ENCODE measurements at places on chromosomes 6 and 20. TPM values are rescaled to one million over a fixed set of nuclear protein-coding genes. Genes with fewer than 3 reads are reported as not detected.

Gene TDRD6
- total RNA-seq: 0.15 TPM

Gene CLIC5
- total RNA-seq: not detected

Gene CD109
- 1.2 TPM for total RNA-seq

Gene IL20RA
- total RNA-seq: not detected

Gene BPIFB4
- total RNA-seq: not detected

Gene LGSN
- total RNA-seq: 0.09 TPM

Gene CRYBG1
- 0.40 TPM for total RNA-seq

Gene NKAIN2
- total RNA-seq: 0.45 TPM

Gene SRSF12
- total RNA-seq: 23.2 TPM

Gene MLIP
- total RNA-seq: not detected

Gene SRMS
- total RNA-seq: not detected

Gene PRRT1
- total RNA-seq: not detected

DNA sequence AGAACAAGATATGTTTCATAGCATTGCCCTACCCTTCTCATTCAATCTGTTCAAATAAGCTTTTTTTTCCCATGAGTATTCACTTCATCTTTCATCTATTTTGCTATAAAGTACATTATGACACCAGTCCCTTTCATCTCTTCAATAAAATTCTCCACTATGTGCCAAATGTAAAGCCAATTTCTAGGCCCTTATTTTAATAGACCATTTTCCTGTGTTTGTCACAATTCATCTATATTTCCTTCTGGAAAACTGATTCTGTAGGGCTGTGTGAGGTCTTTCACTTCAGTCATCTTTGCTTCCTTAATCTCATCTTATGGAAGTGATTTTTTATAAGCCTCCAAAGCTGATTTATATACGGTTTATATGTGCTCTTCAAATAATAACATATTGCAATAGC is 992.4 kb upstream of the EYS start:
- DNase-seq: no peak

DNA sequence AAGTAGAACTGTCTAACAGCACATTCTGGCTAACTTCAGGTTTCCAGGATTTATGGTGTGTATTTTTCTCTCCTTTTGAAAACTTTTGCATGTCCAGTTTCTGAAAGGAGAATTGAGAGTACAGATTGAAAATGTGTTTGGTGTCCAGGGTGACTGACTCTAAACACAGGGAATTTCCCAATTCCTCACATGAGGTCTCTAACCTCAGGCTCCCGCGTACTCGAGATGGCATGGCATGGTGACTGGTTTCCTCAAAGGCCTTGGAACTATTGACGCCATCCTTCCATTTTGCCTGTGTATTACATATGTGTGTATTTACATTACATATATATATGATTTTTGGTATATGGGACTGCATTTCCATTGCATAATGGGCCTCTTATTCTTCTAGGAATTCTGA is 52.5 kb downstream of the PRND start:
- no peak for DNase-seq

DNA sequence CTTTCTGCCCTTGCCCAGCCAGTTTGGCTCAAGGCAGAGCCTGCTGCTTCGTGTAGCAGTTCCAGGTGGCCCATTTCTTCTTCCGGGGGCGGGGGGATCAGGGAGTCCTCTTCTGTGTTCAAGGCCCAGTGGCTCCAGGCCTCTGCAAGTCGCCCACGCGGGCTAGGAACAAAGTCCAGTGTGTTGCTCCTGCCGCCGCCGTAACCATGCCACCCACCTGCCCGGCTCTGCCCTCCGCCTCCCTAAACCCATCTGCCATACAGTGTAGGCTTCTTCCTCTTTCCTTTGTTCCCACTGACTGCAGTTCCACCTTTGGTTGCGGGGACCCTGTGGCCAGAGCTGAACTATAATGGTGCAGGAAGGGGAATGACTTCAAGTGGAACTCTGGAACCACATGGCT is 43.9 kb upstream of the SRF start:
- no peak for DNase-seq

DNA sequence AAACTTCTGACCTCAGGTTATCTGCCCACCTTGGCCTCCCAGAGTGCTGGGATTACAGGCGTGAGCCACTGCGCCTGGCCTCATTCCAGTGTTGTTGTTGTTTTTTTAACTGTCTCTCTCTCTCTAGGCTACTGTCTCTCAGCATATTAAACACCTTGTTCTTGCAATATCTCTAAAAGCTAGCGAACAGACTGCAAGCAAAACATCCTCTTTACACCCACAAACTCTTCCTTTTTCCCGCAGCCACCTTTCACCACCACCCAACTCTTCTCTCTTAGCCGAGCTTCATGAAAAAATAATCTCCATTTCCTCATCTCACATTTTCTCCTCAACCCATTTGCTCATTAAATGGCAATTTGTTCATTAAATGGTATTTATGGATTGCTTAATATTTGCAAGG is 45.5 kb downstream of the SGK1 start:
- no peak for DNase-seq

DNA sequence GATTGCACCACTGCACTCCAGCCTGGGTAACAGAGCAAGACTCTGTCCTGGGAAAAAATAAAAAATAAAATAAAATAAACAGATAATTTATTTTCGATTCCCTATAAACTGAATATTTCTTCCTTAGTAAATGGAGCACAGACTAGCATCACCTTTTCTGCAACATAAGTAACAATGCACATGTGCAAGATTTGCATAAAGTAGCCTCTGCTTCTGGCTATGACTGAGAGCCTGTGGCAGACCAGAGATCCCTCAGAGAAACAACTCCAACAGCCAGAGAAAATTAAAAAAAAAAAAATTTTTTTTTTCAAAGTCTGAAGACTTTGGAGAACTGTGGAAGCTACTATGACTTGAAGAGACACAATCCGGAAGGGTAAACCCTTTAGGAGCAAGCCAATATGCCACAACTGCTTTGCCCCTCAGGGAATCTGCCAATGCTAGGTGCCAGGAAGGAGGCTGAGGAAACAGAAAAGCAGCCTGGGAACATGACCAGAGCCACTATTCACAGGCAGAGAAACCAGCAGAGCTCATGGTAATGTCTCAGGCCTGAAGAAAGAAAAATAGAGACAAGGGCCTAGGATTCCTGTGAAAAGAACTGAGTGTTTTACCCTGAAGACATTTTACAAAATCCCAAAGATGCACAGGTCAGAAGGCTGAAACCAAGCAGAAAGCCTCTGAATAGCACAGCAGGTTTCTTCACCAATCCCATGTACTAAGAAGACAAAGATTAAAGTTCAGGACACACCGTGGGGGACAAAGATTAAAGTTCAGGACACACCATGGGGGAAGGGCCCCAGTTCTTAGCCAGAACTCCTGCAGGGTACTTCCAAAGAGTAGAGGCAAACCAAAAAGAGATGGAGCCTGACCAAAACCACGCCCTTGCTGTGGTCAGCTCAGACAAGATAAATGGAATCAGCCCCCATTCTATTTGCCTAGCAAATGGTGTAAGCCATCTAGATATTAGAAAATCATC is 25.8 kb downstream of the B4GALT5 start:
- DNase-seq: peak; percentile 81

GRCh38 chr6:36666826-36667591 is 11.5 kb upstream of the CDKN1A start:
- peak; percentile 73 for DNase-seq

DNA sequence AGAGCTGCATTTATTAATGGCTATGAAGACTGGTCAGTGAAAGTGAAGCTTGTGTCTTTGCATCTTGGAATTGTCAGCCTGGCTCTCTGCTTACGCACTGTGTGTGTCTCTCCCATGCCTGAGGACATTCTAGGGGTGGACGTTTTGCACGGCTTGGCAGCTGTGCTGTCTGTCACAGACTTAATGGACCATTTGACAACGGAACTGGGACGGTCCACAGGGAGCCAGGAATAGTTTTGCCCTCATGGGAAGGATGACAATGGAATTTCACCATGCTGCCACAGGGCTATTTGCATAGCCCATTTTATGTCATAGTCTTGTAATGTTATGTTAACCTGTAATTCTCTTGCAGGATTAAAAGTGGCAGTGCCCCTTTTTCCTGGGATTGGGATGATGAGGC is 44.7 kb downstream of the OR2B6 start:
- no peak for DNase-seq

DNA sequence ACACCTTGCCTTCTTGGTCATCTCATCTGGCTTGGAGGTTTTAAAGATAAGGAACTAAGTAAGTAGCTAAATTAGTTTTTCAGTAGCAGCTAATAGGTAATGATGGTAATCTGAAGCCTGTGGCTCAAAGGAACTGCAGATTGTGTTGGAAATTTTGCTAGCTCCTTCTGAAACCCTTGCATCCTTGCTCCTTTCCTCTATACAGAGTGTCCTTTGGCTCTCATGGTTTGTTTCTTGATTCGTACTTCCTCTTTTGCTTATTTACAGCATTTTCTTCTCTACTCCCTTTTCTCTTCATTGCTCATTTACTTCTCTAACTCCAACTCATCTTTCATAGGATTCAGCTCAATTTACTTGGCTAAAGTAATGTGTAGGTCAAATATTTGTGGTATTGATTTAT is 19.0 kb downstream of the LRRC1 start:
- DNase-seq: no peak

DNA sequence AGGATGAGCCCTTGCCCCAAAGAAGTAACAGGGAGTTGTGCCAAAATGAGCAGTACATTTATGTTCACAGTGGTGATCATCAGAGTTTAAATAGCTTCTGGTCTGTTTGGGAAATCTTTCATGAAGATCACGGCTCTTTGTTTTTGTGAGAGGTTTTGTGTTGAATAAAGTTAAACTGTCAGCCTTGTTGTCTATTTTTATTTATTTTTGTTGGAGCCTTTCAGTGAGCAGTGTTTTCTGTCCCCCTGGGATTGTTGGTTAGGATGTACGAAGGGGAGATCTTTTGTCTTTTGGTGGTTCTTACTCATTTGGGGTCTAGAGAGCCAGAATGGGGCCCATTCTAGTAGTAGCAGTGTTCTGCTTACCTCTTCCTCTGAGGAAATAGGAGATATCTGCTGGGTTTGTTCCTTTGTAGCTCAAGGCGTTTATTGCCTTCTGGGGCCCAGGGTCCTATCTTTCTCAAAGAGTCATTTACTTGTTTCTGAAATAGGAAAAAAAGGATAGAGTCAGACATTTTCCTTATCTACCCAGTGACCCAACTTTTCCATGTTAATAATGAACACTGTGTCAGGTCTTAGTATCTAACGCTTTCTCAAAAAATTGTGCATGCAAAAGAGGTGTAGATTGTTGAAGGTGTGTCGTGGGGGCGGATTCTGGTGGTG is 157.4 kb downstream of the JARID2 start:
- no peak for DNase-seq

DNA sequence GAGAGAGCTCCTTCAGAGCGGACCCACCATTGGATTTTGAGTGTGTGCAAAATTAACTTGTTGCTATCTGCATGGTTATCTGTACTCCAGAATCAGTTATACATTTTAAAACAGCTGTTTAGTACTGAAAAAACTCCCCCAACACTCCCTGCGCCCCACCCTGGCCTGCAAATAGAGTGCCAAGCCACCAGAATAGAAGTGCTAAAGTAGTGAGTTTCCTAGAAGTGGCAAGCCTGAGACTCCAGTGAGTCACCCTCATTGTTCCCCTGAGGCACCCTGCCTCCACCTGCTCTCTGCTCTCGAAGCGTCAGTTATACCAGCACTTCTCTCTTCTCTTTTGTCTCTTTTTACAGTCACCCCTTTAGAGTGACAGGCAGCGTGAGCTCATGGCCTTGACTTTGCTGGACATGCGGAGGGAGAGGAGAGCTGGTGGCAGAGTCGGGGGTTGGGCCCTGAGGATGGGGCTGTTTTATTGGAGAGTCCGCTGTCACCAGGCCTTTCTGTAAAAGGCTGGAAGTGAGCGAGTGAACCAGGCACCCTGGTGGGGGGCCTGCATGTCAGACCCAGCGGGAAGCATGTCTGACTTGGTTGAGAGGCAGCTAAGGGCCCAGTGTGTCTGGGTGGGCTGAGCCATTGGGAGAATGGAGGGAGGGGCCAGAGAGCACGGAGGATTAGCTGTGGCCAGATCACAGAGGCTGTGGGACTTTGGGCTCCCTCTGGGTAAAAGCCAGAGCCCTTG is 10.4 kb downstream of the IGF2R start:
- DNase-seq: peak; percentile 48

DNA sequence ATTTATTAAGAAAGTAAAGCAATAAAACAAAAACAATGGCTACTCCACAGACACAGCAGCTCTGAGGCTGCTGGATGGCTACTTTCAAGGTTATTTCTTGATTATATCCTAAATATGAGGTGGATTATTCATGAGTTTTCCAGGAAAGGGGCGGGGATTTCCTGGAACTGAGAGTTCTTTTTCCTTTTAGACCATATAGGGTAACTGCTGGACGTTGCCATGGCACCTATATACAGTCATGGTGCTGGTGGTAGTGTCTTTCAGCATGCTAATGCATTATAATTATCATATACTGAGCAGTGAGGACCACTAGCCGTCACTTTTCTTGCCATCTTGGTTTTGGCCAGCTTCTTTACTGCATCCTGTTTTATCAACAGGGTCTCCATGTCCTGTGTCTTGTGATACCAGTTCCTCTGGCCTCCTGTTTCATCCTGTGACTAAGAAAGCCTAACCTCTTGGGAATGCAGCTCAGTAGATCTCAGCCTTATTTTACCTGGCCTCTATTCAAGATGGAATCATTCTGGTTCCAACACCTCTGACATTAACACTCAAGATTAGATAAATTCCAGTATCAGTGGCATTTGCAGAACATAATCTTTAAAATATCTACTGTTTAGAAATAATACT is 32.3 kb upstream of the TRDN start:
- no peak for DNase-seq

- DNase-seq: no peak
Observed at GRCh38 chr6:152973916-152974315, 8.9 kb downstream of the FBXO5 start.

GRCh38 chr6:16432075-16433032 is 194.0 kb downstream of the GMPR start:
- DNase-seq: no peak

DNA sequence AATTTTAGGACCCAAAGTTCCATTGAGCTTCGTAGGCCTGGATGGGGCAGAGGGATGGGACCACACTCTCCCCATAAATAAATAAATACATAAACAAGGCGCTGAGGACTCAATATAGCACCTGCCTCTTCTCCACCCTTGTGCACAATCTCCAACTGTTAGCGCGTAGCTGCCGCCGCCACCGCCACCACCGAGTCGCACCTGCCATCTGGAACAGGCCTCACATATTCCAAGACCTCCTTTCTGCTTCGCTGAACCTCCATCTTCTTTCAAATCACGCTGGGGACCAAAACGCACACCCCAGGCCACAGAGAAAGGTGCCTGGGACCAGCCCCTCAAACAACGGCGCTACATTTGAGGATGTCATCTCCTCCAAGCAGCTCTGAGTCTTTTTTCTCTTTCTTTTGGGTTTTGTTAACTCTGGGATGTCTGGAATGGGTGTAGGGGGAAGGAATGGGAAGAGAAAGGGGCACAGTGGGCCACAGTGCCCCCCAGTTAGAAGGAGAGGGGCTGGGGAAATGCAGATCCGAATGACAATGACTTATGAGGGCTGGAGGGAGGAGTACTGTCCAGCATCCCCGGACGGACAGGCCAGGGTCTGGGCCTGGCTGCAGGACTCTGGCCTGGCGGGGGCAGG is 49.7 kb downstream of the NOL4L start:
- peak; percentile 47 for DNase-seq

DNA sequence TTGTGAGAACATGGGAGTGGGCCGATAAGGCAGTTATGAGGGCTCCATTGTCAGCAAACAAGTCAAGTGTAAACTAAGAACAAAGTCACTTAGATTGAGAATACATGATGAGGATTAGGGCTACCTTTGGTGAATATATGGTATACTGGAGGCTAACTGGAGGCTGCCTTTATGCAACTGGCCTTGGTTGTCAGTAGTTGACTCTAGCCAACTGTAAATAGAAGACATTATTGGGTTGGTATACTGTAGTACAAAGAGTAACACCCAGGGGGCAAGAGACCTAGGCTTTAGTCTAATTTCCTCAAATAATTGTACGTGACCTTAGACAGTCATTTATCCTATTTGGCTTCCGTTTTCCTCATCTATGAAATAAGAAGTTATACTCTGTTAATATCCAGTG is 235.2 kb downstream of the ARID1B start:
- DNase-seq: no peak

Measured in neural progenitor cell (in vitro differentiated cells).